ENCODE measurements at places on chromosomes 12 and 14.

DNA sequence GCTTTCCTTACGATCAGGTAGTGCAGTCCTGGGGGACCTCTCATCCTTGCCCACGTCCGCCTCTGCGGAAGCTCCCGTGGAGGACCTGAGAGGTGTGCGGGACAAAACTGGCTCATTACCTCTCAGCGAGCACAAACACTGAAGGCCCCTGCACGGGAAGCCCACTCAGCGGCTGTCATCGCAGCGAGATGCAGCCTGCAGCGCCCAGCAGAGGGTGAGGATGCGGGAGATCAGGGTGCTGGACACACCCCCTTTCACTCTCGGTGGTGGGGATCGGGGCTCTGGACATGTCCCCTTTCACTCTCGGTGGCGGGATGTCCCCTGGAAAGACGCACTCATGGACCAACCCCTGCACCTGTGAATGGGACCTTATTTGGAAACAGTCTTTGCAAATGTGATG is 111.6 kb downstream of the PIWIL1 start:
- DNase-seq = no peak

- peak; percentile 87 for DNase-seq
Measured at GRCh38 chr12:95216711-95217376, 423 bp downstream of the FGD6 start.

GRCh38 chr14:70317969-70318634 is 41.4 kb downstream of the COX16 start:
- DNase-seq = peak; percentile 54

GRCh38 chr12:92648242-92649031 is 54.4 kb upstream of the PLEKHG7 start:
- no peak for DNase-seq

- DNase-seq = no peak
Measured at GRCh38 chr14:59277659-59278058, 89.2 kb downstream of the DAAM1 start.

- DNase-seq = no peak
Measured at GRCh38 chr14:89418976-89419375, 1.9 kb upstream of the FOXN3 start.

- DNase-seq = no peak
Measured at GRCh38 chr12:79059557-79059956, 195.0 kb downstream of the SYT1 start.

GRCh38 chr12:3145546-3146310 is 68.5 kb downstream of the TSPAN9 start:
- no peak for DNase-seq

- no peak for DNase-seq
Measured at GRCh38 chr12:130127532-130127911, 34.7 kb upstream of the FZD10 start.

- no peak for DNase-seq
Measured at GRCh38 chr12:1882850-1883470, 35.5 kb downstream of the CACNA2D4 start.

- DNase-seq = no peak
Measured at GRCh38 chr12:116672842-116673516, 64.9 kb downstream of the SPRING1 start.

GRCh38 chr14:78967111-78967809 is 797.1 kb downstream of the NRXN3 start:
- DNase-seq = no peak

- no peak for DNase-seq
Measured at GRCh38 chr14:85566603-85567002, 36.7 kb downstream of the FLRT2 start.

GRCh38 chr14:52241087-52241793 is 26.3 kb upstream of the PTGDR start:
- DNase-seq = no peak

DNA sequence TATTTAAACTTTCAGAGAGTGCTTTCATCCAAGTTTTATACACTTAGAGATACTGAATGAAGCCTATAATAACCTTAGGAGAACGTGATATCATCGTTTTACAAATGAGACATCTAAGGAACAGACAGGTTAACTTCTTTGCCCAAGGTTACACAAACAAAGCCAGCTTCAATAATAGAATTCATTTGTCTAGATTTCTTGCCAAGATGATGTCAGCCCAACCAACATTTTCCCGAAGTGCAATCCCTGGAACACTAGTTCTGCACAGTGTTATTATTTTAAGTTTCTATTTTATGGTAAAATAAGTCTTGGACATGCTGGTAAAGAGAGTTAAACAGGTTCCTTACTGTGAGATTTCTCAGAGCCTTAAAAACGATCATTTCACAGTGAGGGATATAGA is 174.6 kb downstream of the SLC25A21 start:
- DNase-seq = no peak

DNA sequence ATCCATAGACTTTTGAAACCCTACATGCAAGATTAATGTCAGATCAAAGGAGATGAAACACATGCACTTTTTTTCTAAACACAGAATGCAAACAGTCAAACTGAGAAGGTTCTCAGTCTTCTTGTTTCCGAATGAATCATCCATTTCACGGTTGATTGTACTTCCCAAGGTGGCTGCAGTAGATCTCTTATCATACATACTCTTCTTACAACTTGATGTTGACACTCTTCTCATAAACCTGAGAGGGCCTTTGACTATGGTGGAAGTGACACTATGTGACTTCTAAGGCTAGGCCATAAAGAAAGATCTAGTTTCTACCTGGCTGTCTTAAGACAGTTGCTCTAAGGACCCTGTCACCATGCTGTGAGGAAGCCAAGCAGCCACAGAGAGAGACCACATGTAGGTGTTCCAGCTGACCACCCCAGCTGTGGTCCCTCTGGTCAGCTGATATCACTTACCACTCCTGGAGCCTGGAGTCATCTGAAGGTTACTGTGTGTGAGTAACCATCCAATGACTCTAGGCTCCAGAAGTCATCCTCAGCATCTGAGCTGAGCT is 67.2 kb upstream of the HMGA2 start:
- no peak for DNase-seq

DNA sequence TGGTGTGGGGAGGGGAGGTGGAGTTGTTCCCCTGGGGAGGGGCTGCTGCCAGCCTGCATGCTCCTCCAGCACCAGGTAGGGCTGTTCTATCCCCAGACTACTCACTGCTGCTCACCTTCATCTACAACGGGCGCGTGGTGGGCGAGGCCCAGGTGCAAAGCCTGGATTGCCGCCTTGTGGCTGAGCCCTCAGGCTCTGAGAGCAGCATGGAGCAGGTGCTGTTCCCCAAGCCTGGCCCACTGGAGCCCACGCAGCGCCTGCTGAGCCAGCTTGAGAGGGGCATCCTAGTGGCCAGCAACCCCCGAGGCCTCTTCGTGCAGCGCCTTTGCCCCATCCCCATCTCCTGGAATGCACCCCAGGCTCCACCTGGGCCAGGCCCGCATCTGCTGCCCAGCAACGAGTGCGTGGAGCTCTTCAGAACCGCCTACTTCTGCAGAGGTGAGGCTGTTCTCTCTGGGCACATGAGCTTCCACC is 3.5 kb downstream of the IRF9 start:
- DNase-seq = no peak

DNA sequence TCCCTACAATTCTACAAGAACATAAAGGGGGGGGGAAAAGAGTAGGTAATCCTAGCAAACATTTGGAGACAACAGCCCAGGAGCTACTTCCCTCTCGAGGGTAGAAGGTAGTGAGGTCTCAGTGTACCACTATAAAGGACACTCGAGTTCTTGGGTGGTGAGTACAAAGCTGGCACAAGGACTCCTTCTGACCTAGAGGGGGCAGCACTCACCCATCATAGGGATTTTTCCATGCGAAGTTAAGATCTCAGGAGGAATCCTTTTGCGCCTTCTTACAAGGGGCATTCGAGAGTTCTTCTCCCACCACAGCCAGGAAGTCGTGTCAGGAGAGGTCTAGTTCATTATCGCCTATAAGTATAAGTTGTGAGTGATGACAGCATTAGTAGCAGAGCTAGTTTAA is 200.2 kb upstream of the RBM19 start:
- peak; percentile 1 for DNase-seq
